ENCODE measurements at places on chromosomes 1 and 21.

DNA sequence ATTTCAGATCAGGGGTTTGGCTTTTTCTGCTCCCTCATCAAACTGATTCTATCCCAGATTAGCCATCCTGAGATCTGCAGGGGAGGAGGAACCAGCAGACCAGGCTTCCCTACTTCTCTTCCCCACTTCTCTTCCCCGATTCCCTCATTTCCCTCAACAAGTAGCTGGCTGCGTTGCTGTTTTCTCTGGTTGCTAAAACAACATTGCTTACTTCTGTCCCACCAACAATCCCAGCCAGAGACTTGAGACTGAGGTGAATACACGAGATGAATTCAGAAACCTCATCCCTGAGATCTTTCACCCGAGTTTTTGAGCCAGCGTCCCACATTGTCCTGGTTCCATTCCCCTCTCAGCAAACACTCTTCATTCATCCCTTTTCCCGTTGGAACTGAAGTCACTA lies 22.4 kb downstream of the DYRK3 start:
- DNase-seq, result no peak

- peak; percentile 16 for DNase-seq
Observed at GRCh38 chr1:73593364-73593763, 604.6 kb downstream of the LRRIQ3 start.

GRCh38 chr1:177023726-177024125 lies 140.8 kb downstream of the ASTN1 start:
- DNase-seq, result no peak

GRCh38 chr1:168348146-168348709 lies 67.6 kb downstream of the TBX19 start:
- no peak for DNase-seq

- DNase-seq, result no peak
Observed at GRCh38 chr1:15802234-15802965, 5.0 kb downstream of the UQCRHL start.

- DNase-seq, result no peak
Observed at GRCh38 chr1:218350801-218351266, 5.7 kb downstream of the TGFB2 start.

All from H54 (cell line).